Activated CD4-positive, alpha-beta memory T cell treated with anti-CD3 and anti-CD28 coated beads for 36 hours (primary cell): ENCODE measurements at places on chromosomes 5 and 9.

DNA sequence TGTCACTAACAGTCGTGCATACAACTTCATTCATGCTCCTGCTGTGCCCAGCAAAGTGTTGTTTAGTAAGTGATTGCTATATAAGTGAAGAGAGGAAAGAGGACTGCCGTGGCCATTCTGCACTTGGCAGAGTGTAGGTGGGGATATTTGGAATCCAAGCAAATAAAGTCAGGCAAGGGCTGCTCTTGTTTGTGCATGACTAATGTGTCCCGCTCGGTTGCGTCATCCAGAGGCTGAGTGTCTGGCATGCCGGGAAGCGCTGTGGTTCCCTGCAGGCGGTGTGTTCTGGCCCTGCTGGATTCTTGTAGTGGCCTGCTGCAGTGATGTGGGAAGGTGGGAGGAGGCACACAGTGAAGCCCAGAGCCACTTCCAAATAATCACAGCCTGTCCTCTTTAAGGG, 136.9 kb upstream of the ANKH start:
- no peak for DNase-seq

DNA sequence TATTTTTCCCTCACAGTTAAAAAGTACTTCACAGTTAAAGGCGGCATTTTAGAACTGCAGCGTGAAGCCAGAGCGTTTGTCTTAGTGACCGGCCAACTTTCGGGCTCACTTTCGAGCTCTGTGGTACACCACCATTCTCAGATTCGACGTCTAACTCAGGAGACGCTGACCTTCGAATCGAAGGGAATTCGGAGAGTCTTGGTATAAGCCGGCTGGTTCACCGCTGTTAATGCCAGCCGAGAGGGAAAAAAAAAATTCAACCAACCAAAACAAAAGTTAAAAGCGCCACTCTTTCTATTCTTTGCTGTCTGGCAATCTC, 544 bp upstream of the SNX24 start:
- peak; percentile 14 for DNase-seq

DNA sequence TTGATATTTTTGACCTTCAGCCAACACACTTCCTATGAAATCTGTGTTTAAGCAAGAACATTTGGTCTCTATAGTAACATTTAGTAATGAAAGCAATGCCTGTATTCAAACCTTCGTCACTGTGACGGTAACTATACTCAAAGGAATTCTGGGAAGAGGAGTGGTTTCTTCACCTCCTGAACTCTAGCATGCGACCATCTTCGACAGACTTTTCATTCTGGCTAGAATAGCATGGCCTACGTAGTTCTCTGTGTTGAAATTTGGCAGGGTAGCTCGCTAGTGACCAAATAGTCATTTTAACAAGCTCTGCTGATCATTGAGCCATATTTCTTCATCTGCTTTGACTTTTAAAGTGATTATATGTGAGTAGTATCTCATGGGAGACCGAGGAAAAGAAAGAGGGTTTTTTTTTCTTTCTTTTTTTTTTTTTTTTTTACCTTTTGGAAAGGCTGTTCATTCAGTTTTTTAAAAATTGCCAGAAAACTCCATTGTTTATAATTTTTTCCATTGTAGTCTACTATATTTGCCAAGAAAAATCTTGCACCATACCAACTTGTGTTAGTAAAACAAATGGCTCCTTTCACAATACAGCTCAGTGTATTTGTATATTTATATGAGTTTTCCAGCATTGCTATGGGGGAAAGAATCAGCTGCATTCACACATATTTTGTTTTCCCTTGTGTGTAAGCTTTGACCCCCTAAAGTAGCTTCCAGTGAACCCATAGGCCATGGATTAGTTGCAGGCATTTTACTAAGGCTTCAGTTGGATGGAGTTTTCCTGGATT, 166.8 kb downstream of the NNT start:
- no peak for DNase-seq

DNA sequence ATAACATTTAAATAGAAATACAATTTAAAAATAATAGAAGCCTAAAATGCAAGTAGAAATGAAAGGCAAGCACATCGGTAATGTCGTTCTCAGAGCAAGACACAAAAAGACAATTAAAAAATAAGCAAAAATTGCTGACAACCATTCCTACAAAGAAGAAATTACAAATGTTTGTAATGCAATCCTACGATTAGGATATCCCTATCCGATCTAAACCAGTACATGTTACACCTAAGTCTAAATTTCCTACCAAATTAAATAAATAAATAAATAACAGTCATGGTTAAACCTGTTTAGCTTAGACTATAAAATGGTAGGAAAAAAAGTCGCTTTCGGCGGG, 90.0 kb downstream of the ANXA2R start:
- no peak for DNase-seq

DNA sequence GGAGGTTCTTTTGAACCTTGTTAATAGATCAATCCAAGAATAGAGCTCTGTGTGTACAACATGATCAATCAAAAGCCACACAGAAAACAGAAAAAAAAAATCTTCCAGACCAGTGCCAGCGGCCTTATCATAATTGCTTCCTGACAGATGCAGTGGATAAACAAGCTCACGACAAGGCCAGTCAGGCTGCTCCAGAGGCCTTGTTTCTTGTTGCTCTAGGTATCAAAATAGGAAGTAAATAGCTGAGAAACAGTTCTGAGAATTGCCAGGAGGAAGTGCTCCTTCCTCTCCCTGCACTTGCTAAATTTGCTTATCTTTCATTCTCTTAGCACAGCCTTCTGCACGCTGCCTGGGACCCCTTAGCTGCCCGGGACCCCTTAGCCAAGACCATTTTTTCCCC, 199.0 kb upstream of the TARS1 start:
- no peak for DNase-seq

DNA sequence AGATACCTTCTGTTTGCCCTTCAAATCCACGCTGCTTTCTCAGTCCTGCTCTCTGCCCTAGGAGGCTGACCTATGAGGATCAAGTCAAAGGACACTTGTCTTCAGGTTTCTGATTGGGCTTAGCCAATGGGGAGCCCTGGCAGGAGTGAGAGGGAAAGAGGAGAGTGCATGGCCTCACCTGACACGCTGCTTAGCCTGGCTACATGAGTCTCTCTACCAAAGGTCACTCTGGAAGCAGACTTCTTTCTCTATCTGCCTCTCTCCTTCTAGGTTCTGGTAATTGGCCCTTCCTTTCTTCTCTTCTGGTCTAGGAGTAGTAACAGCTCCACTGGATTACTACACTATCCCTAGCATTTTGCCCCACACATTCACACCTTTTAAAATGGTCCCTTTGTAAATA, 13.1 kb downstream of the ARSB start:
- no peak for DNase-seq

DNA sequence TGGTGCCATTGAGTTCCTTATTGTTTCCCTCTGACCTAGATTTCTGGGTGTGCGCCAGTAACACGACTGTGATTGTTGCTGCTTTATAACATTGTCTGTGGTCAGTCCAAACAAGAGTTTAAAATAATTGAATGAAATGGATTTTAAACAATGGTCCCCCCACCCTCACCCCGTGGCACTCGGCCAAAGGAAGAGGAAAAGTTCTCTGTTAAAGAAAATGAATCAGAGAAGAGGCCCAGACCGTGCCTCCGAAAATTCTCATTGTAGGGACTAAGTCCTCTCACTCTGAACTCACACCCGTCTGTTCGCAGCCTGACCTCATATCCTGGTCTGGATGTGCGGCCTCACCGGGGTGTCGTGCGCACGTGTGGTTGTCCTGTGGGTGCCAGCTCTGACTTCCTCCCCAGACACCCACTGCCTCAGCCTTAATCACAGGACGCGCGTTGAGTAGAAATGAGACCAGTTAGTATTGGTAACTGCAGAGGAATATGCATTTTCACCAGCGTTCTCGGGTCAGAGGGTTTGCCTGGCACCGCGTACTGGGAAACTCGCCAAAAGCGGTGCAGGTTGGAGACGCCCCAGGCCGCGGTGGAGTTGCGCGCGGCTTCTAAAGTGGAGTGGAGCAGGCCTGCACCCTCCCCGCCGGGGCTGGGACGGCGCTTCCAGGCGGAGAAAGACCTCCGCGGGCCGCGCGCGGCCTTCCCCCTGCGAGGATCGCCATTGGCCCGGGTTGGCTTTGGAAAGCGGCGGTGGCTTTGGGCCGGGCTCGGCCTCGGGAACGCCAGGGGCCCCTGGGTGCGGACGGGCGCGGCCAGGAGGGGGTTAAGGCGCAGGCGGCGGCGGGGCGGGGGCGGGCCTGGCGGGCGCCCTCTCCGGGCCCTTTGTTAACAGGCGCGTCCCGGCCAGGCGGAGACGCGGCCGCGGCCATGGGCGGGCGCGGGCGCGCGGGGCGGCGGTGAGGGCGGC, at the start of gene ABL1:
Gene ABL1, plus strand, starts transcription at position 884 of the 966 bp plus-strand sequence. CDS start 193 bp downstream, outside the sequence.
- DNase-seq = peak; percentile 90

GRCh38 chr5:139919308-139919707, 123.7 kb downstream of the PSD2 start:
- no peak for DNase-seq

DNA sequence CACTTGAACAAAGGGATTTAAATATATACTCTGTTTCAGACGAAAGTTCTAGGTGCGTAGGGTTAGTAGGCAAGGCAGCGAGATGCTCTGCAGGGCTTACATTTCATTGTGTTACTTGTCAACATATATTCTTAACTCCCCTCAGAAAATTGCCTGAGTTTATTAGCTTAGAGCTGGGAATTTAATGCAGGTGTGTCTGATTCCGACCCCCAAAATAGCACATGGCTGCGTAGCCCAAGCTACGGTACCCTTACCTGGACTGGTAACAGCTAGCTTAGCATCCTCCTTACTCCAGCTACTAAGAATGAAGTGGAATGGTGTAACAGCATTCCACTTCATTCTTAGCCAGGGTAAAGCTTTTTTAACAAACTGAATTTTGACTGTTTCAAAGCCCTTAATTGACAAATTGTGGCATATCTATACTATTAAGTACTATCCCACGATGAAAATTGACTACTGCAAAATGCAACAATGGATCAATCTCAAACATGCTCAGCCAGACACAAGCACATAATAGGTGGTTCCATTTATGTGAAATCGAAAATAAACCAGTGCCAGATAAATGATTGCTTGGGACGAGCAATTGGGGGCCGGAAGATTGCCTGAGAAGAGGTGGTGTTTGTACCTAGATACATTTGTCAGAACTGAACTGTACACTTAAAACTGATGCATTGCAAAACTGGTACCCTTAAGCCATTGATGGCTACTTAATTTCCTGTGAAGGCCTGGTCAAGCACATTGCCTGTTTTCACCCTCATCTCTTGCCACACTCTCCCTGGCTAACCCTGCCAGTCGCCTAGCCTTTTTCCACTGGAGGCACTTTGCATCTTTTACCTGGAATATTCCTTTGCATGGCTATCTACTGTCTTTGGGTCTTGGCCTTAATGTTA, 3.0 kb upstream of the FGF18 start:
- no peak for DNase-seq

- no peak for DNase-seq
Measured at GRCh38 chr5:180007582-180007981, 64.0 kb downstream of the RNF130 start.

- no peak for DNase-seq
Measured at GRCh38 chr9:6870650-6871477, 113.1 kb downstream of the KDM4C start.

DNA sequence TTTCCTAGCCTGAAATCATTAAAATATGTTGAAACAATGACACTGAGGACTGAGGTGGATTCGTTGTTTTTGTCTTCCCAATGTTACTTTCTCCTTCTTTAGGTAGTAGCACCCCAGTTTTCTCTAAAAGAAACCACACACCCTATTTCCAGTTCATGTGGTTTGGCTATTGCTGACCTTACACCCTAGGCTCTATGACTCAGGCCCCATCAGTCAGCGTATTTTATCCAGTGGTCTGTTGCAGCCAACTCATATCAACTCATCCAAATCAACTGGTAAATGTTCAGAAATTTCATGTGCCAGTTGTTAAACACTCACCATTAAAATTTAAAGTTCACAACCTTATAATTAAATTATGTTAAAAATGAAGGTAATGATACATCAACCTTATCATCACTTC, 44.6 kb upstream of the NFIB start:
- DNase-seq = no peak
